T1000 (cell line): ENCODE measurements at places on chromosomes 4 and X.
A peak's percentile ranks its signal among the peaks of the same experiment; 100 is the strongest.

- no peak for DNase-seq
Measured at GRCh38 chr4:1194010-1194900, 21.9 kb upstream of the SPON2 start.

DNA sequence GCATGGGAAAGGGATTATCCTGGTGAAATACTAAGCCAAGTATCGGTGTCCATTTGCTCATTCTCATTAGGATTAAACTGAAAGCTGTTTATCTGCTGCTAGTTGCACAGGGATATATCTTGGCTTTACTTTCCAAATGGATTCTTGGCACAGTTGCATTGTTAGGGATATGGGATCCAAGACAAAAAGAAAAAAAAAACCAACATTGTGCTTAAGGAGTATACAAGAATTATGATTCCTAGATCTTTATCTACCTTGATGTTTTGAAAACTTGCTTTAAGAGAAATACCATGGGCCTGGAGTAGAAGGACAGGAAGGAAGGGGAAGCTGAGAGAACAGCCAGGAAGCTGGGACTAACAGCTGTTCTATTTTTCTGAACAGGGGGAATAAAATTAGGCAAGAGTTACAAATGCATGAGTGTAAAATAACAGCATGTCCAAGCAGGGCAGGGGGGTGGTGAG lies 107.6 kb downstream of the ATXN3L start:
- no peak for DNase-seq

DNA sequence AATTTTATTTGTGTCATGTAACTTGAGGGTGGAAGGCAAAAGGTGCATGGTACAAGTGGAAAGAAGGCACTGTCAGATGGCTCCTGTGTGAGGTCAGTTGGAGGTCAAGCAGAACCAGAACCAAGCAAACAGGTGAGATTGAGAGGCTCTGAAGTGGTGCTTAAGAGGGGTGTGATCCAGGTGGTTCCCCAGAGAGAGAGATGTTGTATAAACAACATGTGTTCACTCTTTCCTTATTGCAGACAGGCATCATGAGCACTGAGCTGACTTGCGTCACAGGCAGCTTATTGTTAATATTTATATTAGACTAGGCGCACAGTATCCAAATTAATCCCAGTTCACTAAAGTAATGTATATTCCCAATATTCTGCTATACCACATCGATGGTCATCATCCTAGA lies 56.8 kb downstream of the CXCL13 start:
- DNase-seq, result no peak

GRCh38 chr4:154329939-154330338 lies 161.7 kb downstream of the DCHS2 start:
- no peak for DNase-seq

GRCh38 chr4:87895964-87896621 lies 63.3 kb downstream of the MEPE start:
- DNase-seq, result peak; percentile 36

DNA sequence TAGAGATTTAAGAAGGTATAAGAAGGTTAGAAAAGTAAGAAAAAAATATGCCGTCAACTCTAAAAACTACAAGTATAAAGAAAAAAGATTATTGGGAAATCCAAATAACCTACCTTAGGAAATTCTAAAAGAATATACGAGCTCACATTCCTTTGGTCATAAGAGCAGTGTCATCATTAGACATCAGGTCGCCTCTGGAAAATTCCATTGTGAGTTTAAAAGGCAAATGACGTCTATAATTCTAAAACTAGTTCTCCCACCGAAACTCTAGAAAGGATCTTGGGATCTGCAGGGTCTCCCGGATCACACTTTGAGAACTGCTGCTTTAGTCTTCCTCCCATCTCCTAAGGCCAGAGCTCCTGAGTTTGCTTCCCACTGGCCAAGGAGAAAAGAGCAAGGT lies 518 bp upstream of the SAT1 start:
- no peak for DNase-seq

GRCh38 chr4:41644288-41644914 lies 104.1 kb downstream of the PHOX2B start:
- no peak for DNase-seq

DNA sequence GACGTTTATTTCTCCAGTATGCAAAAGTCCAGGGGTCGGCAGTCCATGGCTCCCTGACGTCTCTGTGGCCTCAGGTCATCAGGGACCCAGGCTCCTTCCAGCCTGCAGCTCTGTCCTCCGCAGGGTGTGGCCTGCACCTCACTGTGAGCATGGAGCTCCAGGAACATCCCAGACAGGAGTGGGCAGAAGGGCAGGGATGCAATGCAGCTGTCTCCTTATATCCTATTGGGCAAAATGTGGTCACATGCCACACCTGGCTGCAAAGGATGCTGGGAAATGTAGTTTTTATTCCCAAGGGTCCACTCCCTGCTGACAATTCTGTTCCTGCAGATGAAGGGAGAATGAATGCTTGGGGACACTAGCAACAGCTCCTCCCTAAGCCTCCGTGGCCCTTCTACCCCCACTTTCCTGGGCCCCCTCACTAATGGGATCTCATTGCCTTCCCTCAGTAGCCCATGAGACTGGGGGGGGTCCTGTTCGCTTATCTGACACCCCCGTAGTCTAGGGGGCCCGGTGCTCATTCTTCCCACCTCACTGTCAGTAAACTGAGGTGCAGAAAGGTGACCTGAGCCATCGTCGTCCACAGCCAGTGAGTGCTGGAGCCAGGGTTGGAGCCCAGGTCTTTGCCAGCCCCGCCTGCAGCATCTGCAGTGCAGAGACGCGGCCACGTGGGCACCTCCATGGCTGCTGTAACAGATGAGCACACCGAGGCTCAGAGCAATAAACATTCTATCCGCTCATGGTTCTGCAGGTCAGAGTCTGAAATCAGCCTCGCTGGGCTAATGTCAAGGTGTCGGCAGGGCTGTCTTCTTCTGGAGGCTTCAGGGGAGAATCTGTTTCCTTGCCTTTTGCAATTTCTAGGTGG lies 5.9 kb upstream of the GRPEL1 start:
- DNase-seq, result no peak

- DNase-seq, result no peak
Measured at GRCh38 chrX:135327299-135327698, 18.0 kb downstream of the ETDC start.

- no peak for DNase-seq
Measured at GRCh38 chr4:29972121-29972520, 748.0 kb upstream of the PCDH7 start.

- DNase-seq, result no peak
Measured at GRCh38 chrX:63755892-63756291, 29.1 kb downstream of the ARHGEF9 start.

GRCh38 chr4:76458297-76458696 lies 23.3 kb downstream of the SHROOM3 start:
- DNase-seq, result no peak

GRCh38 chr4:82247629-82248028 lies 126.2 kb downstream of the HNRNPD start:
- no peak for DNase-seq

DNA sequence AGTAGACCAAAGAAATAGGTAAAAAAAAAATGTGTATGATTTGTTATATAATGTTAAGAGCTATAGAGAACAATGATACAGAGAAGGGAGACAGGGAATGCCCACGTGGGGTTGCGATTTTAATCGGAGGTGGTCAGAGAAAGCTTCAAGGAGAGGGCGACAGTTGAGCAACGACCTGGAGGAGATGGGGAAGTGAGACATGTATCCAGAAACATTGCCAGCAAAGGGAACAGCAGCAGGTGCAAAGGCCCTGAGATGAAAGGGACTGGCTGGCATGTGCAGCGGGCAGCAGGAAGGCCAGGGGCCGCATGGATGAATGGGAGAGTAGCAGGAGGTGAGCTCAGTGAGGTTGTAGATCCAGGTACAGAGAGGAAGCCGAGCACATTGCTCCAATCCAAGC lies 32.9 kb downstream of the NIPAL1 start:
- no peak for DNase-seq

DNA sequence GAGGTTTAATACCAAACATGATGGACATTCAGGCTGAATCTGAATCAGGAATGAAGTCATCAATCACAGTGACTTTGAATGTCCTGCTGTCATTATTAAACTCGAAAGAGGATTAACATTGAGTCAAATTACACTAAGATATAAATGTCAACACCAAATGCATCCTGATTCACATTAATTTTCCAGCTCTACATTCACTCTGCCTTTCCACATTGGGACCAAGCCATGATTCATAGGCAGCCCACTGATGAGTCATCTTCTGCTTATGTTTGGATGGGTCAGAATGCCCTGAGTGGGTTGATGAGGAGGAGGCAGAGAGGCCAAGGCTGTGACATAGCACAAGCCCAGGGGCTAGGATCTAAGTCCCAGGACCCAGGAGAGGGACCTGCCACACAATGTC lies 247.6 kb upstream of the RPS6KA3 start:
- peak; percentile 26 for DNase-seq

GRCh38 chr4:87005690-87006425 lies 71.0 kb downstream of the AFF1 start:
- no peak for DNase-seq

GRCh38 chrX:66638591-66639500 lies at the start of gene EDA2R:
EDA2R (minus strand) TSS chrX:66639078; CDS start chrX:66616020, 23,058 bp downstream.
- peak; percentile 47 for DNase-seq

GRCh38 chrX:42696536-42697124 lies 81.3 kb downstream of the PPP1R2C start:
- DNase-seq, result no peak

- no peak for DNase-seq
Measured at GRCh38 chrX:155071694-155072280, 479 bp downstream of the BRCC3 start.

- no peak for DNase-seq
Measured at GRCh38 chr4:100486496-100486895, 31.3 kb downstream of the EMCN start.

DNA sequence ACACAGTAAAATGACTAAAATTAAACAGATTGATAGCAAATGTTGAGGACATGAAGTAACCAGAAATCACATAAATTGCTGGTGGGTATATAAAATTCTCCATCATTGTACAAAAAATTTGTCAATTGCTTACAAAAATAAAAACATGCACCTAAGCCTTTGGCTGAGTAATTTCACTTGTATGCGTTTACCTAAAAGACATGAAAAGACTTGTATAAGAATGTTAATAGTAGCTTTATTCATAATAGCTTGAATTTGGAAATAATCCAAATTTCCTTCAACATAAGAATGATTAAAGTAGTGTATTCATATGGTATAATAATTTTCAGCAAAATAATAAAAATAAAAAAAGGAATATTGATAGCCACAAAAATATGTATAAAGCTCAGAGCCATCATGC lies 37.7 kb downstream of the PDHA2 start:
- DNase-seq, result no peak

DNA sequence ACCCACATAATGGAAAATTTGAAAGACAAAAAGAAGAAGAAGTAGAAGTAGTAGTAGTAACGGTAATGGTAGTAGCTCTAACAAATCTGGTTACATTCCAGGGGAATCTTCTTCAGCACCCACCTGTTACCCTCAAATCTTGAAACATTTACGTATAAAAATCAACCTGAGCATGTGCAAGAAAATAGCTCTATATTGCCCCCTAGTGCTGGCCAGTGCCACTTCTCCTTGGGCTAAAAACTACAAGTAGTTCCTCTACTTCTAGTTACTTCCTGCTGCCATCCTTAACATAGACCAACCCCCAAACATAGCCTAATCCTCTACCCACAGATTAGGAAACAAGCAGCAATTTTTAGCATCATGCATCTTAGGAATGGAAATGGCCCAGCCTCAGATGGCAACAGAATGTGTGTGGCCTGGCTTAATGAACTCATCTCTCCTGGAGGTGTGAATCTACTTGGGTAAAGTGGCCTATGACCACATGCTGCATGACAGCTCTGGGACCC lies 3.1 kb downstream of the PDGFC start:
- DNase-seq, result peak; percentile 20

- no peak for DNase-seq
Measured at GRCh38 chr4:163762741-163763140, 268.3 kb downstream of the TMA16 start.

DNA sequence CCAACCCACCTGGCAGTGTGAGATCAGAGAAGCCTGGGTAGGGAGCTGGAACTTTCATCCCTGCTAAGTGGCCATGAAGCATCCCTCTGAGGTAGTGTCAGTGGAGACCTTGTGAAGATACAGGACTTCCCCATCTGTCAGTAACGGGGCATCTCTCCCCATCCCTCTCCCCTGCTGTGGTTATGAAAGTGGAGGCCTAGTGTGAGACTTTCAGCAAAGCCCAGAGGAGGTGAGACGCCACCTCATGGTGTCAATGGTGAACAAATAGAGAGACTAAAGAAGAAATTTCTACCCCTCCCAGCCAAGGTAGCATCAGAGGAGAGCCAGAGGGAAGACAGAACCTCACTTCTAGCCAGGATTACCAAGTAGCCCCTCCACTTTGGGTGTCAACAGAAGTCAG lies 150.2 kb downstream of the VEGFC start:
- DNase-seq, result no peak

DNA sequence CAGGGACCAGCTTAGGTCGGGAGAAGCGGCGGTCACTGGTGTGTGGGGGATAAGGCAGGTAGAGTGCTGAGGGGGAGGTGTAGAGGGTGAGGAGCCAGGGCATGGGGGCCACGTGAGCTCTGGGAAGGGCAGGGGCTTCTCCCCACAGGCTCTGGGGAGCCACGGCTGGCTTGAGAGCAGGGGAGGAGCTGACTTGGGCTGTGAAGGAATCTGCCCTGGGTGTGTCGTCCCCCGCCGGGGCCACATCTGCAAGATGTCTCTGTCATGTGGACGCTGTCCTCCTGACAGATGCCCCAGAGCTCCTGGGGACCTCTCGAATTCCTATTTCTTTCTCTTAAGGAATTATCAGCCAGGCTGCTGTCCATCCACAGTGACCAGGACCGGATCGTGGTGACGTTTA lies 15.0 kb downstream of the SH3TC1 start:
- no peak for DNase-seq

DNA sequence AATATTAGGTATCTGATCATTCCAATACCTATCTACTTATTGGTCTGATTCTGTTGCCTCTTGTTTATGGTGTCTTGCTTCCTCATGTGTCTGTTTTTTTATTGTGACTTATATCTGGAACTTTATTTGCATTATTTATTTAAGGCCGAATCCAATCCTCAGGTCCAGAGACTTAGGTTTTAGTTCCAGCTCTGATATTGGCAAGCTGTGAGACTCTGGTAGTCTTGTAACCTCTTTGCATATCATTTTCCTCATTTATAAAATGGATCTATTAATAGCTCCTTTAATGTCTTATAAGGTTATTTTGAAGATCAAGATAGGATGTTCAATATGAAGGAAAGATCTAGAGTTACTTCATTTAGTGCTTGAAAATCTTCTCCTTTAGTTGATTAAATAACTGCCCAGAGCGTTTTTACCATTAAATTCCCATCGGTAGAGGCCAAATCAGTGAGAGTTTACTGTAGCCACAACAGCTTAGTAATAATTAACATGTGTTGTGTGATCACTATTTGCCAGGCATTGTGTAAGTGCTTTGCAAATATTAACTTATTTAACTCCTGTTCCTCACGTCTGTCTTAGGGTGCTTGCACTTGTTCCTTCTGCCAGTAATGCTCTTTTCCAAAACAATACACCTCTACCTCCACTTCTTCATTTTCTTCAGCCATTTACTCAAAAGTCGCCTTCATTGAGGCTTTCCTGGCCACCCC lies 82.2 kb downstream of the CC2D2A start:
- DNase-seq, result no peak

GRCh38 chr4:171715973-171716372 lies 97.2 kb upstream of the GALNTL6 start:
- DNase-seq, result no peak
